HCEC 1CT (cell line): ENCODE measurements at places on chromosomes 4 and X.
A peak's percentile ranks its signal among the peaks of the same experiment; 100 is the strongest.

DNA sequence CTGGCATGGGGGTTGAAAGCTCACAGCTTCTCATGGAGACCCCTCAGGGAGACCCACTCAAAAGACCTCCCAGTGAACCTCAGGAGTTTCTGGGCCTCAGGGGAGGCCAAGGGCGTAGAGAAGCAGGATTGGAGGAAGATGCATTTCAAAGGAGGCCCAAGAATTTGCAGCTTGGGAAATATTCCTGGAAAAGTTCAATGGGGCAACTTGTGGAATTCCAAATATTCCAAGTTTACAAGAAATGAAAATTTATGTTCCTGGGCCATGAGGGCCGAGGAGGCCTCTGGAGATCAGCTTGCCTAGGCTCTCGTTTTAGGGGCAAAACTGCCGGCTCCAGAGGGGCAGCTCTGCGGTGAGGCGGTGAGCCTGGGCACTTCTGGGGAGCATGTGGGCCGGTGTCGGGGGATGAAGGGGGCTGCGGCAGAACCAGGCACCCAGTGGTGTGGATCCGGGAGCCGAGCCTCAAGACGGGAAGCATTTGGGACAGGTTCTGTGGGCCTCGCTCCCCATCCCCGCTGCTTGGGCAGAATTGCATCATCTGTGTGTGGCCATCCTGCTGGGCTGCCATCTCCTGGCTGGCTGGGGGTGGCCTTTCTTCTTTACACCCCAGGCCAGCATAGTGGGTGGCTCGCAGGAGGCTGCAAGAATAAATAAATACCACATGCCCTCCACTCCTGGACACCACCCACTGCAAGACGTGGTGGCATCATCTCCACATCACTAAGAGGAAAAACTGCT is 54.6 kb upstream of the GPR78 start:
- no peak for DNase-seq

DNA sequence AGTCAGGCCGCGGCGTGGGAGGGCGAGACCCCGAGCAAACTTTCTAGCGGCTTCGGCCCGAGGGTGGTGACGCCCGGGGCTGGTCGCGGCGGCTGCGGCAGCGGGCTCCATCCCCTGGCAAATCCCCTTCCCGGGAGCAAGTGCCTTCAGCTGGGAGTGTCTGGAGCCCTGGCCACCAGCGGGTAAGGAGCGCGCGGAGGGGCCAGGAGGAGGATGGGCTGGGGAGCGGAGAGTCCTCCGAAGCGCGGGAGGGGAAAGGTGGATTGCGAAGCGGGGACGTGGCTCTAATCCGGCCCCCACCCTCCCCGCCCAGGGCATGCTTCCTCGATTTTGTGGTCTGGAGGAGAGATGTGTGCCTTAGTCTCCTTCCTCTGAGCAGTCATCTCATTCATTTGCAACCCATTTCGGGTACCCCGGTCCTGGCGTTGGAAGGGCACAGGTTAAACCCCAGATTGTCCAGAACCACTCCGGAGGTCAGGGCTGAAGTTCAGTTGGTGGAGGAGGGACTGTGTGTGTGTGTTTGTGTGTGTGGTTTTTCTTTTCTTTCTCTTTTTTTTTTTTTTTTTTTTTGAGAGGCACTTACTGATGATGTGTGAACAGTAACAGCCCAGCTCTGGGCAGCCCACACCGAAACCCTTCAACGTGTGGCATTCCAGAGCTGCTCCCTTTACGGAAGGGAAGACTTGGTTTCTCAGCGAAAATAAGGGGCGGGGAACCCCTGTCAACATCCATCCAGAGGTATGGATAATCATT is 516 bp downstream of the SGMS2 start:
- DNase-seq: peak; percentile 33

DNA sequence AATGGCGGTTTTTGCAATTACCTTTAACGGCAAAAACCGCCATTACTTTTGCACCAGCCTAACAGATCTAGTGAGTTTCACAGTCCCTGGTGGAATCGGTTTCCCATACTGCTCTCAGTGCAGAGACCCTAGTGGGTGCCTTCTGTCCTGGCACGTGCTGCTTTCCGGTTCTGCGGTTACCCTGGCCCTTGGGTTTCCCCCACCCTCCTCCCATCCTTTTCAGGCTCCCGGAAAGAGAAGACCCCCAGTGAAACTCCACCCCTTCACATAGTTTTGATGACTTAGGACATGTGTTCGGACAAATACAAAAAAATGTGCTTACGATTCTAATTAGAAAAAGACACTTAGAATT is 36.9 kb downstream of the NLGN3 start:
- DNase-seq: no peak

- DNase-seq: no peak
Observed at GRCh38 chrX:117989512-117989911, 127.1 kb downstream of the KLHL13 start.

- DNase-seq: no peak
Observed at GRCh38 chr4:151530783-151531182, 121.8 kb downstream of the FHIP1A start.

DNA sequence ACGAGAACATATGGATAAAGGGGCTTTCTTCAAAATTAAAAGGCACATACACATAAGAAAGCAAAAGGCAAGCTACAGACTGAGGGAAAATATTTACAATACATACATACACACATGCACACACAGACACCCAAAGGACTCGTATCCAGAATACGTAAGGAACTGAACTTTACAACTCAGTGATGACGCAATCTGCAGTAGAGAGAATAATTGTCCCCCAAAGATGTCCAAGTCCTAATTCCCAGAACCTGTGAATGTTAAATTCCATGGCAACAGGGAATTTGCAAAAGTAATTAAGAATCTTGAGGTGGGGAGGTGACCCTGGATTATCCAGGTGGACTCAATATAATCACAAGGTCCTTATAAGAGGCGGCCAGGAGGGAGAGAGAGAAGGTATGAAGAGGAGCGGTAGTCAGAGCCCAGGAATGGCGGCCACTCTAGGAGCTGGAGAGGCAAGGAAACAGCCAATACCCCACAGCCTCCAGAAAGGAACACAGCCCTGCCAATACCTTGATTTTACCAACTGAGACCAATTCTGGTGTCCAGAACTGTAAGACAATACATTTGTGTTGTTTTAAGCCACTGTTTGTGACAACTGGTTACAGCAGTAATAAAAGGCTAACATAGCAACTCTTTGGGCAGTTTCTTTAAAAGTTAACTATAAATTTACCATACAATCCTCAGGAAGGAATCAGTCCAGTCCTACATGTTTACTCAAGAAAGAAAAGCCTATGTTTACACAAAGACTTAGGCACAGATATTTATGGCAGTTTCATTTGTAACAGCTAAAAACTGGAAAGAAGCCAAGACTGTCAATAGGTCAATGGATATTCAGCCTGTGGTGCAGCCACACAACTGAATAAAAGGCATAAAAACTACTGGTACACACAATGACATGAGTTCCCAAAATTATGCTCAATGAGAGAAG is 27.3 kb upstream of the STS start:
- DNase-seq: peak; percentile 65

GRCh38 chr4:120007191-120007871 is 59.3 kb downstream of the MAD2L1 start:
- peak; percentile 59 for DNase-seq

GRCh38 chr4:89752932-89753598 is 83.9 kb downstream of the SNCA start:
- DNase-seq: peak; percentile 79

GRCh38 chr4:54447304-54447703 is 210.5 kb upstream of the KIT start:
- DNase-seq: no peak

- DNase-seq: no peak
Observed at GRCh38 chr4:119629142-119629471, 503 bp upstream of the PDE5A start.

- no peak for DNase-seq
Observed at GRCh38 chr4:76960014-76960413, 10.5 kb downstream of the SEPTIN11 start.

- no peak for DNase-seq
Observed at GRCh38 chr4:123288309-123289025, 108.1 kb upstream of the SPRY1 start.

DNA sequence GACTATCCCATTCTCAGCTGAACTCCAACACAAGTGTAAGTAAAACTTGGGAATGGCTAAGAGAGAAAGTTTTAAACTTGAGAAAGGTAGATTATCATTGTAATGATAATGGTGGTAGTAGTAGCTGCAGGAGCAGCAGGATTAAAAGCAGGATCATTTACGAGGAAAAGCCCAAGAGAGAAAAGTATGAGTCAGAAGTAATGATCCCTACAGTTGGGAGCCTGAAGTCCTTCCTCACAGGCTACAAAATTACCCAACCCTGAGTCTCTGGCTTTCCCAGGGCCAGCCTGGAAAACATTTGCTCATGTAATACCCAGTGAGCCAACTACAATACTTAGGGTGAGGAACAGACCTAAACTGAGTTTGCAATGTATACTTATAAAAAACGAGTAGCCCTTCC is 4.4 kb upstream of the PRDM8 start:
- DNase-seq: peak; percentile 78

- DNase-seq: no peak
Observed at GRCh38 chrX:12751887-12752286, 39.3 kb upstream of the PRPS2 start.

DNA sequence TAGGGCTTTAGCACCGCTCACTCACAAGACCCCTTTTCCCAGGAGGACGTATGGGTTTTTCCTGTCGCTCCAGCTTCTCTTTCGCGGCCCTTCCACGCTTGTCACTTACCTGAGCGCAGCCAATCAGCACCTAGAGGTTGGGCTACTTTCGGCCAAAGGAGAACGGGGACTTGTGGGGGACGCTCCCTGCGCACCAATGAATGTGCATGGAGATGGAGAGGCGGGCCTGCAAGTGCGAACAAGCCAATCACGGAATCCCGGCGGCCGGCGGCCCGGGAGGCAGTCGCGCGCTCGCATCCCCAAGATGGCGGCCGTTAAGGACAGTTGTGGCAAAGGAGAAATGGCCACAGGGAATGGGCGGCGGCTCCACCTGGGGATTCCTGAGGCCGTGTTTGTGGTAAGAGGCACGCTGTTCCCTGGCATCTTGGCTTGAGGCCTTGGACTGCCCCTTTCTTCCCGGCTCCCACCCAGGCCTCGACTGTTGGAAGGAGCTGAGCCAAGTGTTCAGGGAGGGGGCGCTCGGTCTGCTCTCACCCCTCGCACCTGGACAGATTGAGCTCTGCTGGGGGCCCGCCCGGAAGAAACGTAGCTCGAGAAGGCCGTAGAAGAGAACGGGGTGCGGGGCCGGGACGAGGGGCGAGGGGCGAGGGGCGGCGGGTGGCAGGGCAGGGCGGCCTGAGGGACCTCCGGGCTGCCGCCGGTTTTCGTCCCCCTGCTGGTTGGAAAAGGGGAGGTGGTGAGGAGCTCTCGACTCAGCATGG is at the start of gene VBP1:
Gene VBP1 (plus strand): TSS at position 282 of the 761 bp plus-strand sequence. CDS start 23 bp downstream, at position 305.
- peak; percentile 95 for DNase-seq

GRCh38 chr4:145984563-145984962 is 45.9 kb upstream of the ZNF827 start:
- no peak for DNase-seq

- no peak for DNase-seq
Observed at GRCh38 chr4:92339676-92340075, 35.9 kb downstream of the GRID2 start.

DNA sequence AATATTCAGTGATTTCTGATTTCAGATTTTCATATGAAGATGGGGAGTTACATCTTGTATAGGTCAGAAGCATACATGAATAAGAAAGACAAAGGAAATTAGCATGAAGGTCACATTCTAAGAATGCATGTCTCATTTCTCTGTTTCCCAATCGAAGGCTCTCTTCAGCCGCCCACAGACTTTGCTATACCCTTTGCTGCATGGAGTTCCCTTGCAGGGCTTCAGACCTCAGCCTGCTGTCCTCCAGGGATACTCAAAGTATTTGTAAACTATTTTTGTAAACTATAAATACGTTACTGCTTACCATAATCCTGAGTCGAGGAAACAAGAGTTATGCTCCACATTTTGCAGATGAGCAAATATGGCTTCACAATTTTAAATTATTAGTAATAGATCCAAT is 738.4 kb downstream of the PCDH18 start:
- DNase-seq: no peak

DNA sequence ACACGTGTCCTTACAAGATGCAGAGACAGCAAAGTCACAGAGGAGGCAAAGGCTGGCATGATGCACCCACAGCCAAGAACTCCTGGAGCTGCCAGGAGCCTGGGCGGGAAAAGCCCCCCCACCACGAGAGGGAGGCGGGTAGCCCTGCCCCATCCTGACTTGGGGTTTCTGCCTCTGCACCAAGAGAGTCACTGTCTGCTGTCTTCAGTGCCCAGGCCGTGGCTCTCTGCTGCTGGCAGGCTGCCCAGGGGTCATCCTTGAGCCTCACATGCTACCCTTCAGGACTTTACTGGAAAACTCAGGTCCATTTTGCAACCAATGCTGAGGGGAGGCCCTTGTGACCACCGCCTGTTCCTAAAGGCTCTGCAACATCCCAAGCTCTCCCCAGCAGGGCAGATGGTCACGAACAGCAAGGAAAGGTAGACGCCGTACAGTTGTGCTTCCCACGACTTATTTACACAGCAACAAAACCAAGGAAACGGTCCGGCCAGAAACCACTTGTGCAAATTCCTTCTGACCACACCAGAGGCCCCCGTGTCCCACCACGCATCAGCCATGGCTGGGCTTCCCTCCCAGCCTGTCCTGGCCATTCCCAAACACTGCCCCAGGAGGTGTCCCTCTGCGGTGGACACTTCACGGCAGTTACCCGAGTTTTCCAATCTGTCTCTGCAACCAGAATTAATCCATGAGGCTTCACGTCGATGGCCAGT is 56.9 kb downstream of the ACOX3 start:
- DNase-seq: no peak

GRCh38 chr4:56217343-56217890 is 169.9 kb downstream of the AASDH start:
- DNase-seq: no peak

DNA sequence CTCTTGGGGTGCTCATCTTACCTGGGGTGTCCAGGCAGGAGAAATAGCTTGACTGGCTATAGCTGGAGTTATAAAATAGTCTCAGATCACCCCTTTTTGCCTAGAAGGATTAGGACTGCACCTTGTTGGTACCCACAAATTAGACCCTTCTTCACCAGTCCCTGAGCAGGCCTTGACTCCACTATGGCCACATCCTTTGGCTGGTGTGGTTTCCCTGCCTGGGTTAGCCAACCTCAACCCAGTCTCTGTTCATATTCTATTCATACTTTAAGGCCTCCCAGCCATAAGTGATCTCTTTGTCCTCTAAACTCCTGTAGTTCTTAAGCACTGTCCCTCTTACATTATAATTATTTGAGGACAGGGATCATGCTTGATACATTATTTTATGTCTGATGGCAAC is 69.4 kb downstream of the ARX start:
- no peak for DNase-seq

DNA sequence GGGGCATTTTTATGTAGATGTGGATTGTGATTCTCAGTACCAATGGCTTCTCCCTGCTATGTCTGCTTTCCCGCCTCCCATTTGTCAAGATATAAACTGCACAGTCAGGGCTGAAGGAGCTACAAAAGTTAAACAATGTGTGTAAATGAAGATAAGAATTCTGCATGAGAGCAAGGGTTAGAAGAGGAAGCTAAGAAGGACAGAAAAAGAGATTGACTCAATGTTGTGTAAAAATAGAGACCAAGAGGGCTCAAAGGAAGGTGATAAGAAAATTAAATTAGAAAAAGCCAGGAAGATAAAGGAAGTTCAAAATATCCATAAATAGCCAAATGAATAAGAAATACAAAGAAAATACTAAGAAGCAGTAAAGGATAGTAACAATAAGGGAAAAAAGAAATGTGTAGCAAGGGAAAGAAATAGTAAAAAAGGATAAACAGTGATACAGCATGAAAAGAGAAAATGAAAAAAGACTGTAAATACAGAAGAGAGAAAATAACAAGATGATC is 82.5 kb downstream of the AMELX start:
- DNase-seq: no peak

- DNase-seq: no peak
Observed at GRCh38 chrX:155956649-155957048, 40.8 kb upstream of the IL9R start.

- DNase-seq: no peak
Observed at GRCh38 chr4:109177096-109177810, 125.2 kb downstream of the COL25A1 start.
